ENCODE measurements at places on chromosomes 11 and 22.

- DNase-seq, result no peak
Observed at GRCh38 chr11:22430141-22430541, 92.0 kb downstream of the SLC17A6 start.

GRCh38 chr11:57787920-57788702, 26.5 kb downstream of the CTNND1 start:
- DNase-seq, result no peak

GRCh38 chr11:95156133-95156721, 66.6 kb downstream of the ENDOD1 start:
- no peak for DNase-seq

GRCh38 chr22:39316440-39317083, 2.9 kb downstream of the RPL3 start:
- DNase-seq, result peak; percentile 57

GRCh38 chr11:45673441-45673840, 8.0 kb upstream of the CHST1 start:
- no peak for DNase-seq

DNA sequence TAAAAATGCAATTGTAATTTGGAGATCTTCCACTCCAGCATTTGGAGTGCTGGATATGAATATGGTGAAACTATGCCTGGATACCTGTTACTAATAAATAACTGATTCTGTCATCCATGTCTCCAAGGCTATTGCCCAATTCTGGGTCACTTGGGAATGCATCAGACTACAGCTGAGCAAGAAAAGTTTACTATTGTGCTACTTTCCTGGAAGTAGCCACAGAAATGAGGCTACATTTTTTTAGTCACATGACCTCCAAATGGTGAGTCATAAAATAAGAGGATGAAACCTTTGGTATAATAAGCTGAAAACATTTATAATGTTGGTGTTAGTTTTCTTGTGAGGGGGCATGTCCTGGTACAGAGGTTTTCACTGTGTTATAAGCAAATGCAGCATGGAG, 44.4 kb downstream of the DCDC1 start:
- DNase-seq, result no peak

GRCh38 chr22:30701872-30702271, 7.2 kb downstream of the OSBP2 start:
- no peak for DNase-seq

DNA sequence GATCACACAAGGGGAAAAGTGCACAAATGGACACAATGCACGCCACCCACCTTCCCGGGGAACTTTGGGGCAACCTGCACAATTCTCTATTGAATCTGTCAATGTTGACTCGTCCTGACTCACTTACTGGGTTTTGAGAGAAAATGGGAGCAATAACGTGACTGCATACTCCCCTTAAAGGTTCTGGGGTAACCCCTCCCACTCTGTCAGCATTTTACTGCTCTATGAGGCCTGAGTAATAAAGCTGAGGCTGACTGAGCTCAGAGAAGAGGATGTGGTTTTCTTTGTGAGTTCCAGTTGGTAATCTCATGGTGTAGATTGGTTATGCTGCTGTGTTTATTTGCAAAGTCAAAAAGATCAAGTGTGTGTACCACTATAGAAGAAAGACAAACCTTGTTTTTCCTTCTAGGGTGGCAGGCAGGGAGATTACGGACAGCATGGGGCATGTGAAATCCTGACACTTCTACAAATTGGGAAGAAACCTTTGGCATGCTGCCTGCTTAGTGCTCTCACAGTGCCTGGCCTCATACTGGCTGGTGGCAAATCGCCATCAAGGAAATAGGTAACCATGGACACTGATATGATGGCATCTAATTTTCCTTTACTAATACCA, 16.1 kb upstream of the APOA1 start:
- DNase-seq, result no peak

- DNase-seq, result no peak
Observed at GRCh38 chr11:19560156-19560555, 152.5 kb upstream of the NAV2 start.

DNA sequence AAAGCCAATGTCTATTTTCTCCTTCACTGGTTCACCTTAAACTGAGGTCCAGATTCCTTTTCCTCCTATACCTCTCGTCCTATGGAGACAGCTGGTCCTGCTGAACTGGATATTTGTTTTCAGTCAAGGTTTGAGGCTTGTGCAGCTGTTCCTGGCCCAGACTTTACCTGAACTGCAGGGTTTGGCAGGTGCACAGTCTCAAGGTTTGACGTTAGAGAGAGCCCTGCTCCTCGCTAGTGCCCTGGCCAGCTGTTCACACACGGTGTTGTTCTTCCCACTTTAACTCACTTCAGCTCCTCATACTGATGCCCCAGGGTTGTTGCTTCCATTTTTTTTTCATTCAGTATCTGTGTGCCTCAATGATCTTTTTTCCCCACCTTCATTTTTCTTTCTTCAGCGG, 74.0 kb upstream of the TTC12 start:
- DNase-seq, result no peak

DNA sequence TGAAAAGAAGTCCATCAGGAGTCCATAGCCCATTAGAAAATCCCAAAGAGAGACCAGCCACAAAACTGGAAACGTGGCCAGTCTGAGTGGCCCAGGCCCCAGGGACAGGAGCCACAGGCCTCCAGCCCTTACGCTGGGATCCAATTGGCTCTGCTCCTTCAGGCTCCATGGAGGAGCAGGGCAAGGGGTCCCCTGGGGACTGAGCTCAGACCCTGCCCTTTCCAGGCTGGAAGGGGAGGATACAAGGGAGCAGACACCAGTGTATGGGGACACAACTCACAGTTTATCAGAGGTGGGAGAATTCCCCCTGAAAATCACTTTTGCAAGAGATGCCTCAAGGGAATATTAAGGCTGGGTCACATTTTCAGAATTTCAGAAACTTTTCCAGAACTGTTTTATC, 227.5 kb downstream of the NTM start:
- DNase-seq, result no peak

- DNase-seq, result no peak
Observed at GRCh38 chr11:9228091-9228490, 37.1 kb downstream of the DENND5A start.

DNA sequence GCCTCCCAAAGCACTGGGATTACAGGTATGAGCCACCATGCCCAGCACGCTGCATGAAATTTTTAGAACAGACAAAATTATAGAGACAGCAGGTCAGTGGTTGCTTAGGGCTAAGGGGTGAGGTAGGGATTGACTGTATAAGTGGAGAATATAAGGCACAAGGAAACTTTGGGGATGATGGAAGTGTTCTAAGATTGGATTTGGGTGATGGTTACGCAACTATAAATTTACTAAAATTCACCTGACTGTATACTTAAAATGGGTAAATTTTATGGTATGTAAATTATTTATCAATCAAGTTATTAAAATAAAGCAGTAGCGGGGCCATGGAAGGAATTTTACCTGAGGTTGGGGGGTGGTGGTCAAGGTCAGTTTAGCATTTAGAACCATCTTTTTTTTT, 16.4 kb upstream of the POLD3 start:
- DNase-seq, result no peak

DNA sequence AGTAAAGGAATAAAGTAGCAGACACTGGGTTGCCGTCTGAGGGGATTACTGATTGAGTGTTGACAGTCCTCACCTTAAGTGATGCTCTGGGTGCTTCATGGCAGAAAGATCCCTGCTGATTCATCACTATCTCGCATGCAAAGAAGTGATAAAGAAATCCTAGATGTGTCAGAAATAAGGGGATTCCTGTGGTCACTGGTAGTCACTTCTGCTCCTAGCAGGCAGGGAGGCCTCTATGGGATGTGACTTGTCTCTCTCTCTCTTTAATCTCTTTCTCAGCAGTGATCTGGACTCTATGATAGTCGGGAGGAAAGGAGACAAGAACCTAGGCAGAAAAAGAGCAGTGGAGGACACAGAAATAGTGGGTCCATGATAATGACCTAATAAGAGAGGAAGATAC, 30.9 kb upstream of the OR56A1 start:
- DNase-seq, result no peak

DNA sequence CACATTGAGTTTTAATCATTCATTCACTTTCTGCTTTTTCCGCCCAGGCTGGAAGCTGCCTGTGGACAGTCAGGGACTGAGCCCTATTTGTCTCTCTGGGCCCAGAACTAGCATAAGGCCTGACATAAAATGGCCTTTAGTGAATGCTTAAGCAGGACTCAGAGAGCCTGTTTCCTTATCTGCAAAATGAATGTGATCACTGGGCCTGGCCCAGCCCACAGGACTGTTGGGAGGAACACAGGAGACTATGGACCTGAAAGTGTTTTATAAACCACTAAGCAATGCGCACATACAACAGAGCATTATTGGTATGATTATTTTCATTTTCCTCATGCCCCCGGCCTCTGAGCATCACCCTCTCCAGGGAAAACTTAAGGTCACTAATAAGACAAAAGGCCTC, 3.9 kb upstream of the MYH9 start:
- DNase-seq, result no peak

DNA sequence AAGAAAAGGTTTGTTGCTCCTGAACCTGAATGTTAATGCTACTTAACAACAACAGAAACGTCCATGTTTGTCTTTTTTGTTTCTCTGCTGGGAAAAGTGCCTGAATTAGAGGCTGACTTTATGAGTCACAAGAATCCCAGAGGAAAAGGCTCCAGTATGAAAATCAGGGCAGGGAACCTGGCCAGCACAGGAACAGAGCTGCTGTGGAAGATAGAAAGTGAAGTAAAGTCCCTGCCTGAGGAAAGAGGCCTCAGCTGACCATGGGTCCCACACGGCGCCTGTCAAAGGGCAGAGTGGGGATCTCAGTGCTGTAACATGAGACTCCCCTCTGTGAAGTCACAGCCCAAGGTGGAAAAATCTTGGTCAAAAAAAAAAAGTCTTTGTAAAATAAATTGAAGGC, 632.3 kb upstream of the CCDC90B start:
- no peak for DNase-seq

DNA sequence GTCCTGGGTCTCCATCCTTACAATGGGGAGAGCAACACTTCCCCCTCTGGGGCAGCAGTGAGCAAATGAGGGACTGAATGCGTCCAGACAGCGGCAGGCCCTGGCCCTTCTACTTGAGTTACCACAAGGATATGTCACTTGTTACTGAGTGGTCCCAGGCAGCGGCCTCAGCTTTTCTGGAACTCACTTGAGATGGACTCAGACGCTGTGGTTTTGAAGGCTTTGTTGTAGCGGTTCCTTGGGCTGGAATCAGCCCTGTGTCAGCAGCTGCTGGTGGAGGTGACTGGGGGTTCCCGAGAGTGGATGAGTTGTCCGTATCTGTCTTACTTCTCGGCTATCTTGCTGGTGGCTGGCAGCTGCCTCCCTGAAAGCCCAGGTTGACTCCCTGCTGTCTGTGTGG, 77.0 kb downstream of the MICAL2 start:
- DNase-seq, result no peak

GRCh38 chr11:21794306-21794705, 398.6 kb upstream of the ANO5 start:
- DNase-seq, result no peak

- DNase-seq, result no peak
Observed at GRCh38 chr22:32016081-32016480, 27.0 kb upstream of the SLC5A1 start.

DNA sequence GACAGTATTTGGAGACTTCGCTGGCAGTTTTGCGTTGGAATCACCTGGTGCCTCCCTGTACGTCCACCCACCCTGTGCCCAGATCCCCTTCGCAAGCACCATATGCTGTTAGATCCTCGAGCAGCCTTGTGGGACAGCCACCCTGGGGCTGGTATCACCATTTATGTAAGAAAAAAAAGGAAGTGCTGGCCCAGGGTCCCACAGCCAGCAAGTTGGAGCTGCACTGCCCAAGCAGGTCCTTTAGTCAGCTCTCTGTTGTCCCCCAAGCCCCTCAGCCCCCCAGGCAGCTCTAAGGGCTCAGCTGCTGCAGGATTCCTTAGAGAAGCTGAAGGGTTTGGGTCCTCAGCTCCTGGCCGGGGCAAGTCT, 80.3 kb downstream of the FBLN1 start:
- DNase-seq, result no peak

GRCh38 chr11:8603696-8604077, 9.7 kb upstream of the STK33 start:
- DNase-seq, result no peak

- DNase-seq, result peak; percentile 13
Observed at GRCh38 chr11:17386331-17387084, 2.0 kb downstream of the KCNJ11 start.

All from activated naive CD4-positive, alpha-beta T cell (primary cell).